A549 treated with RU486 at 1 μM for 4 hours (cell line): ENCODE measurements at places on chromosomes 11 and 22. TPM values are rescaled to one million over a fixed set of nuclear protein-coding genes. Genes with fewer than 3 reads are reported as not detected.

SLC35F2 gene
- total RNA-seq = 38.8 to 44.4 TPM (median 39.9 TPM) in 5 replicates

NAALADL1 gene
- not detected in 5 replicates for total RNA-seq

MPEG1 gene
- total RNA-seq = not detected in 5 replicates

KCNQ1OT1 gene
- total RNA-seq = 0.01 to 0.06 TPM (median 0.04 TPM) in 5 replicates

UPK2 gene
- 0.33 to 0.97 TPM (median 0.69 TPM) in 5 replicates for total RNA-seq

RAB36 gene
- total RNA-seq = 6.7 to 8.1 TPM (median 8.0 TPM) in 5 replicates

SHANK3 gene
- total RNA-seq = 3.0 to 6.1 TPM (median 4.6 TPM) in 5 replicates

WT1 gene
- total RNA-seq = 4.9 to 6.5 TPM (median 6.4 TPM) in 5 replicates

DRICH1 gene
- total RNA-seq = not detected in 5 replicates

P4HA3 gene
- total RNA-seq = 29.5 to 52.9 TPM (median 41.6 TPM) in 5 replicates
